ENCODE measurements at places on chromosomes 7 and 10.

- DNase-seq: no peak
Observed at GRCh38 chr7:32658467-32658869, 163.2 kb downstream of the AVL9 start.

DNA sequence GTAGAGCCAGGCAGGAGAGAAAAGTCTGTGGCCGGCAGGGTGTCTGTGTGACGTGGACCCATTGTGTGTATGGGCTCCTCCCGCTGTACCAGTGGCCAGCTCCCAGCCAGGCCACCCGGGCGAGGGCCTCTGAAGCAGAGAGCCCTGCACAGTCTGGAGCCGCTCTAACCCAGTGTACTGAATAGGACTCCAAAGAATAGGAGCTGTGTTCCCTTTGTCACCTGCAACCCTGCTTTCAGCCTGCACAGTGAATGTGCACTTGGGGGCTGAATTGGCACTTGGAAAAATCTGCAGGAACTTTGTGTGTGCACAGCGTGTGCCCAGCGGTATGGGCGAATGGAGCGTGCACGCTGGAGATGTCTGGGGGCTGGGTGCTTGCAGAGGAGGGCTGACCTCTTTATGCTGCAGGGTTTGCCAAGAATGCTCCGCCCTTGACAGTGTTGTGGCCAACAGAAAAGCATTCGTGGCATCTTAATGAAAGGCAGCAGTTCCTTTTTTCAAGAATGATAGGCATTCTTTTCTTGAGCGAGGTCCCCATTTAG lies 216.2 kb downstream of the AUTS2 start:
- DNase-seq: no peak

DNA sequence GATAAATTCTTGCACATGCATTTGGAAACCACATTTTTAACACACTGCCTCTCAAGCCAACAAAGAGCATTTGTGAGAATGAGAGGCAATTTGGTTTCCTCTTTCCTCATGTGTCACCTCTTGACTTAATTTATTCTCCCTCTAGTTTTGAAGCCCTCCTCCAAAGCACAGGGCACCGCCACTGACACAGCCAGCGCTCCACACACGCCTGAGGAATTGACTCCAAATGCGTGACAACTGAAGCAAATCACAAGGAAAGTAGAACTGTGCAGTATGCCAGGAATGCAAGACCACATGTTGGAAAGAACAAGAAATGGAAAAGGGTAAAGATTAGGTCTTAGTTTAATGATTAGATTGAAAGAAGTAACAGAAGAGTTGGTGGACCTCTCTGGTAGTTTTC lies 173.3 kb downstream of the LSM5 start:
- DNase-seq: no peak

- no peak for DNase-seq
Observed at GRCh38 chr10:103688491-103688890, 166.9 kb downstream of the SH3PXD2A start.

DNA sequence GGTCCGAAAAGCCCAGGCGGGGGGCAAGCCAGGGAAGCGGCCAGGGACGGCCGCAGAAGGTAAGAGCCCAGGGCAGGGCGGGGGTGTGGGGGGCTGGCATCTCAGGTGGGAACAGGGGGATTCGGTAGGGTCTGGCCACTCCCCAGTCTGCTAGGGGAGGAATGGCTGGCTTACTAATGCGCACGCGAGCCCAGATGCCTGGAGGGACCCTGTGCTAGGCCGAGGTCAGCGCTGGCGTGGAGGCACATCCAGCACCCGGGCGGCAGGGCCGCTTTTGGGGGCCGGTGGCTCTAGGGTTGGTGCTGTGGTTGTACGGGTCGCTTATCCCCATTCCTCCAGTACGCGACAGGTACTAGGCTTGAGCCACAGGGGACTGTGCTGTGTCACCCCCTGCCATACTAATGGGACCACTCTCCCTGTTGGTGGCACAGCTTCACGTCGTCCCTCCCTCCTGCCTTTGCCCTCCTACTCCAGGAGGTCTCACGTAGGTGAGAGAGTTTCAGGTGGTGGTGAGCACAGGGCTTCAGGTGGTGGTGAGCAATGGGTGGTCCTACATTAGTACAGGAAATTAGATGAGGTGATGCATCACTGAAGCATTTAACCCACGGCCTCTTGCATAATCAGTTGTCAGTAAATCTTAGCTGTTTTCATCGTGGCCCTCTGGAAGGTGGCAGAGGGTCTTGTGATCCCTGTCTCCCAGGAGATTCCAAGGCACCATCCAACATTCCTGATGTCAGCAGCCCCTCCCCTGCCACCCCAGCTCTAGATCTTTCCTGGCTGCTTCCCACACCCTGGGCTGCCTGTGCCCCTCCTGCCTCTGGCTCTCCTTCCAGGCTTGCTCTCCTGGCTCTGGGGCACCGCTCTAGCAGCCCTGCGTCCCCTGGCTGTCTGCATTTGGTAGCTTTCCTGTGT lies 971 bp downstream of the AEBP1 start:
- no peak for DNase-seq

- no peak for DNase-seq
Observed at GRCh38 chr10:122098924-122099323, 110.0 kb downstream of the TACC2 start.

DNA sequence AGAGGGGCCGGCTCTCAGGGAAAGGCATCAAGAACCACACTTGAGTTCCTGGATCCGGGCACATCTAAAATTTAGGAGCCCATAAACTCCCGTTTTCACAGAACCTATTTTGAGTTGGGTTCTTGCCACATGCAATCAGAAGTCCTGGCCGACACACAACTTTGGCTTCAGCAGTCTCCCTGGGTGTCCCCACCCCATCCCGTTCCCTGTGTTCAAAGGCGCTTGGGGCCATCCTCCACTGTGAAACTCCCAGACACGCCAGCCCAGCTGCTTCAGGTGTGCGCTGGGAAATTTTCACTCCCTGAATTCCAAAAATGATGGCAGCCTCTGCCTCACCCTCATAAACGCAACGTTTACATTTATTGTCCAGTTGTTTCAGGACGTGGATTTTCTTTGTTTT lies 8.4 kb upstream of the ZFAND2A start:
- DNase-seq: no peak

DNA sequence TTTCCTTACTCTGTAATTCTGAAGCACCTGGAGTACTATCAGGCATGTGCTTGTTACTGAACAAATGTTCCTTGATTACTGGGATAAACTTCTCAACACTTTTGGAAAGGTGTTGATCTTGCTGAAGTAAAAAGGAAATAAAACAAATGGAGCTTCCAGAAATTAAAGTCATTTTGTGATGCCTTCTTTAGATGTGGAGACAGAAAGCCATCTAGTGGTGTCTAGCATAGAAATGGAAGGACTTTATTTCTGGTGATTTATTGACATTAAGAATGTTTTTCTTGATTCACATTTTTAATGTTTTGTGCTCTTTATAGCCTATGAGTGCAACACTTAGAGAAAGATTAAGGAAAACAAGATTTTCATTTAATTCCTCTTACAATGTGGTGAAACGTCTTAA lies 1.4 kb downstream of the SFR1 start:
- no peak for DNase-seq

GRCh38 chr10:83346266-83346910 lies 792.9 kb upstream of the GHITM start:
- no peak for DNase-seq

GRCh38 chr7:94345907-94346306 lies 48.8 kb upstream of the COL1A2 start:
- no peak for DNase-seq

DNA sequence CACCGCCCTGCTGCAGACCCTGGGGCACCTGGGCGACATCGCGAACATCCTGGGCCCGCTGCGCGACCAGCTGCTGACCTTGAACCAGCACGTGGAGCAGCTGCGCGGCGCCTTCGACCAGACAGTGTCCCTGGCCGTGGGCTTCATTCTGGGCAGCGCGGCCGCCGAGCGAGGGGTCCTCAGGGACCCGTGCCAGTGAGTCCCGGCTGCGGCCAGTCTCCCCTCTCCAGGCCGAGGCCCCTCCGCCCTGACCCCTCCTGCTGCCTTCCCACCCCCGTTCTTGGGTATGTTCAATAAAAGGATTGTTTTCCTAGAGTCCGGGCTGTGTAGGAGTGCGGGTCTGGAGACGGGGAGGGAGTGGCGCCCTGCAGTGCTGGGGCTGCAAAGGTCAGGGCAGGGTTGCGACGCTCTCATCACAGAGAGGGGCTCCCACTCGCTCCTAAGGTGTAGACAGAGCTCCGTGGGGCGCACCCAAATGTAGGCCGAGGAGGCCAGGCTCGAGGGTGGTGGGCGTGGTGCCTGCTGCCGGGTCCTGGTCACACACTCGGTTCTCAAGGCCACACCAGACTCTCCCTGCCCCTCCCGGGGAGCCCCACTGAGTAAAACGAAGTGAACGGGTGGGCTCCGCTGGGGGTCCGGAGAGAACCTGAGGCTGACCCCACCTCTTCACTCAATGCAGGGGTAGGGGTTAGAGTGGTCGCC lies 1.4 kb downstream of the UTF1 start:
- DNase-seq: no peak

DNA sequence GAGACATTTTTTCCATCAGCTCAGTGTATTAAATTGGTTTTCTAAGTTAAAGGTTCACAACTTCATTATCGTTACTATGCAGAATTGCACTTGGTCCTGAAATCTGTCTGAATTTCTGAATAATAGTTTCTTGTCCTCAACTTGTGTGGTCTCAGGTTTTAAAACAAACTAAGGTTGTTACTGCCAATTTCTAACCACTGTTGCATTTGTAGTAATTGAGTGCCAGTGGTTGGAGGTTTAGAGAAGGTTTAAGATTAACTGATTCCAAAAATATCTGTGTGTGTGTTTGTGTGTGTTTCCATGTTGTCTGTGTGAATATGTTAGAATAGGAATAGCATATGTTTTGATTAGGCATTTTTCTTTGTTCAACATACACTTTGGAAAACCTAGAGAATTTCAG lies 395.9 kb downstream of the AUTS2 start:
- DNase-seq: no peak

GRCh38 chr7:99218406-99219184 lies 10.7 kb upstream of the KPNA7 start:
- no peak for DNase-seq

DNA sequence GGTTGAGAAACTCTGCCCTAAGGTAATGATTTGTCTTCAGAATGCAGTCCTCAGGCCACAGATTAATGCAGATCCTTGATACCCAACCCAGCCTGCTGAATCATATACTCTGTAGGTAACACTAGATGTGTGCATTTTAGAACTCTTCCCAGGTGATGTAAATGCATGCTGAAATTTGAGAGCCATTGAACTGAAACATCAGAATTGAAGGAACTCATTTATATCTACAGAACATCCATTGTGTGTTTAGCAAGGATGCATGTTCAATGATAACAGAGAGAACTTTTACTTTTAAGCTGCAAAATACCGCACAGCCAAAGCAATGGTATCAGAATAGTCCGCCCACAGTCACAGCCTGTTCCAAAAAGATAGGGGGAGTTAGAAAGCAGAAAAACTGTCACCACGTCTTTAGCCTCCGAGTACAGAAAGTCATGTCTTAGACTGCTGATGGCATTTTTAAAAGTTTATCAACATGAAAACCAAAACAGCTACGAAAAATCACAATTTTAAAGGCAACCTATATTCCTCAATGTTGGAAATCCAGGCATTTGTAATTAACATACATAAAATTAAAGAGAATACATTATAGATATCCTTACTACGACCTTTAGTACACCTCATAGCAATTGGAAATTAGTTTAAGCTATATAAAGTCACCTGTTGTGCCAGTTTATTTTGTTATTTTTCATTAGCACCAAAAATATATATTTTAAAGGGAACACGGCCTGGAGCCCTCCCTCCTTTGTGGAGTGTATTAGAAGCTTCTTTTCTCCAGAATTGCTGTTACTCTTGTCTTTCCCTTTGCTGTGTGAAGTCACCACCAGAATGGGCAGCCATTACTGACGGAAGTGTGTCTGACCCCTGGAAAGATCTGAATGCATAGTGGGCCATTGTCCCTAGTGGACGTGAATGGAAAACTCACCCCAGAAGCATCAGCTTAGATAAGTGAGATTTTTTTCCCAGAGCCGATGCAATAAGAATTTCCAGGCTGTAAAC lies 65.8 kb upstream of the PRKAR2B start:
- DNase-seq: no peak

- no peak for DNase-seq
Observed at GRCh38 chr10:116877391-116877790, 28.1 kb downstream of the ENO4 start.

- DNase-seq: no peak
Observed at GRCh38 chr7:15703732-15704131, 17.2 kb upstream of the MEOX2 start.

DNA sequence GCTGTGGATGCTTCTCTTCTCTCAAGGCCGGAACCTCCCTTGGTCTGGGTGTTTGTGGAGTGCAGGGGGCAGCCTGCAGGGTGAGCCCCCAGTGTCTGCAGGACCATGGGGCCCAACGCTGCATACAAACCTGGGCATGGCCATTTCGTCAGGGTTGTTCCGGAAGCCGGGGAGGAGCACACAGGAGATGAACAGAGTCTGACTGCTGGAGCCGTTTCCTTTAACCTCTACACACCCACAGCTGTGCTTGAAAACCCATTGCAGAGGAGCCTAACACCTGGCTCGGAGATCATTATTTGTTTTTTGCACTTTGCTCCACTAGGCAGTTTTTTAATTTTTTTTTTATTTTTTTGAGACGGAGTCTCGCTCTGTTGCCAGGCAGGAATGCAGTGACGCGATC lies 167.6 kb upstream of the INSYN2A start:
- DNase-seq: no peak

GRCh38 chr10:133260895-133261725 lies 15.6 kb downstream of the ADAM8 start:
- DNase-seq: peak; percentile 83

GRCh38 chr10:420154-421121 lies 269.0 kb downstream of the DIP2C start:
- no peak for DNase-seq

- DNase-seq: no peak
Observed at GRCh38 chr7:750111-750905, 23.2 kb upstream of the PRKAR1B start.

GRCh38 chr7:134731616-134732015 lies 47.8 kb upstream of the CALD1 start:
- no peak for DNase-seq

DNA sequence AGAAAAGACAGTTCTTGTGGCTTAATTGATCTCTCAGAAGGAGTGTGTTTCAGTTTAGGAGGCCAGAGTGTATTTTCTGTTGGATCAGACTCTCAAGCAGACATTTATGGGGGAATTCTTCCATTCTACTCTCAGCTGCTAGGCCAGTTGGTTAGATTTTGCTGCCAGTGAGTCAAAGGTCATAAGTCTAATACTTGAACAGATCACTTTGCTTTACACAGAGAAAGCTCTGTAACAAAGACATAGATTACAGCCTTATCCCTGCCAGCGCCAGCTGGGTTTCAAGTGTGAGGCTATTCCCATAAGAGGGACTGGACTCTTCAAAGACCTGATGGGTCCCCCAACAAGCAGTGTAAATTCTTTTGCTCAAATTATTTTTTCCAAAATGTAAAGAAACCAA lies 145.6 kb upstream of the SEMA3C start:
- no peak for DNase-seq

DNA sequence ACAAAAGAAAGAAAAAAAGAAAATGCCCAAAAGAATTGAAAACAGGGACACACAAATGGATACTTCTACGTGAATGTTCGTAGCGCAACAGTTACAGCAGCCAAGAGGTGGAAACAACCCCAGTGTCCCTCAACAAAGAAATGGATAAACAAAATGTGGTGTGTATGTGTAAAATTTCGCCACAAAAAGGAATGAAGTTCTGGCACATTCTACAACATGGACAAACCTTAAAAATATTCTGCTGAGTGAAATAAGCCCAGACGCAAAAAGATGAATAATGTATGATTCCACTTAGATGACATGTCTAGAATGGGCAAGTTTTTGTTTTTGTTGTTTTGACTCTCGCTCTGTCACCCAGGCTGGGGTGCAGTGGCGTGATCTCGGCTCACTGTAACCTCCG lies 10.9 kb downstream of the UCMA start:
- DNase-seq: no peak

Measured in activated naive CD8-positive, alpha-beta T cell treated with anti-CD3 and anti-CD28 coated beads, Interleukin-2, amount 50 U/mL, for 24 hours (primary cell).